Activated CD8-positive, alpha-beta memory T cell treated with anti-CD3 and anti-CD28 coated beads, Interleukin-2, amount 10 ng/mL, durations not matched to agents 7 days and 5 days (primary cell): ENCODE measurements at places on chromosomes 12 and 14. TPM values are rescaled to one million over a fixed set of nuclear protein-coding genes. Genes with fewer than 3 reads are reported as not detected.

DNA sequence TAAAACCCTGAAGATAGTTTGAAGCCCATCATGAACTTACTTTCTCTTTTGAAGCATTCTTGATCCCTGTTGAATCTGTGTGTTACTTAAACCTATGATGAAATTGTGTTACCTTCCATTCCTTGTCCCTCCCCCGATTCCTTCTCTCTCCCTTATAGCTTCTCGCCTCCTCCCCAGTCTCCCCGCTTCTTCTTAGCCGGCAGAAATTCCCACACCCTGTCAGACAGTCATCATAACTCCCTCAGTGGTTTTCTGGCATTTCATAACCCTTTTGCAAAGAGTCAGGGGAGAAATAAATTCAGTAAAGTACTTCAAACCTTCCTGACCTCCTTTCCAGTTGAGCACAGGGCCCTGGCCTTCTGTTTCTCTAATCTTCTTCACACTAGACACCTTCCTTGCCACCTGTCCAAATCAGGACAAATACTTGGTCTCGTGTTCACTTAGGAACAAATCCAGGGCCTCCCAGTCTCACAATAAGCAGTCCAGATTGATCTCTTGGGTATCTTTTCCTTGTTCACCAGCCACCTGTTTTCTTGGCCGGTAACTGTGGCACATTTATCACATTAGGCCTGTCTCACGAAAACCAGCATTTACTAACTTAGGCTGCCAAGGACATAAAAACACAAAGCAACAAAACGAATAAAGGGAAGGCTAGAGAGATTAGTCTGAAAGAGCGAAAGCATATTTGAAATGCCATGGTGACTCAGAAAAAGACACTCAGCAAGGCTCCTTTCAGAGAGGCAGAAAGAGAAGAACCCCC is 355.9 kb downstream of the TMTC2 start:
- DNase-seq: no peak

Gene PLBD1
- total RNA-seq: not detected

GRCh38 chr12:57025196-57025595 is 8.9 kb upstream of the TAC3 start:
- DNase-seq: no peak

Gene VRTN
- not detected for total RNA-seq

DNA sequence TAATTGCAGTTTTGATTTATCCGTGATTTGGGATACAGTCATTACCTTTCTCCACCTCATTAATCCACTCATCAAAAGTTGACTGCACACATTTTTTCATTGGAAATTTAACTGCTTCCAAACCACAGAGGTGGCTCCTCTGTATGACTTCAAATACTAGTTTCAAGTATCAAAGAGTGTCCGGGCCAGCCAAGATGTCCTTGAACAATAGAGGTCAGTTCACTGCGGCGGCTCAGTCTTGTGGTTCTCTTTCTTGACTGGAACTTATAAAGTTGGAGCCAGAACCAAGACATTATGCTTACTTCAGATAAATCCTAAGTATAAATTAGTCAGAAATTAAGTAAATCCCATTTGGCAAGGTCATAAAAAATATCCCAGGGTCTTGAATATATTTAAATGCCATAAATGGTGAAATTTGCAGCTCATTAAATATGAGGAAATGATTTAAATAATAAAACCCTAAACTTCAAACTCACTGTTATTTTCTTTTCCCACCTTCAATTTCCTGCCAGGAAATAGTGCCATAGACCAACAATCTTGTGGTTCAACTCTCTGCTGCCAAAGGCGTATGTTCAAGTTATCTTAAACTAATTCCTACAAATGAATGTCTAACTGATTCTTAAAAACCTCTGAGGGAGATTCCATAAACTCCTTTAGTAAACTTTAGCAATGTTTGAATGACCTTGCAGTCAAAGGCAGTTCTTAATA is 360.8 kb downstream of the AEBP2 start:
- no peak for DNase-seq

Gene BICDL1
- total RNA-seq: 62.9 TPM

DNA sequence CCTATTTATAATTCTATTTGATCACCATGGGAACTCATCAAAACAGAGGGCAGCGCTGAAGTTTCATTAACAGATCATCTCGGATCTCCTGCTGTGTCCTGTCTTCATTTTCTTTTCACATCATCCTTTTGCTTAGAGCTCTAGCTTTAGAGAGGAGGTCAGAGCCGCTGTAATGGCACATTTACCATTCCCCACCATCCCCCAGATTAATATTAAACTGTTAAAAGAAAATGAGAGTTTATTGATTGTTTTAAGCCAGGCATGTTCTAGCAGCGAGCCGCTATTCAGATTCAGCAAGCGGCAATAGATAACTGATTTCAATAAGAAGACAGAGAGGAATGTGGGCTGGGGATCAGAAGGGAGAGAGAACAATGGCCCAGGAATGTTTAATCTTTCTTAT is 308.8 kb downstream of the EGLN3 start:
- DNase-seq: no peak

DNA sequence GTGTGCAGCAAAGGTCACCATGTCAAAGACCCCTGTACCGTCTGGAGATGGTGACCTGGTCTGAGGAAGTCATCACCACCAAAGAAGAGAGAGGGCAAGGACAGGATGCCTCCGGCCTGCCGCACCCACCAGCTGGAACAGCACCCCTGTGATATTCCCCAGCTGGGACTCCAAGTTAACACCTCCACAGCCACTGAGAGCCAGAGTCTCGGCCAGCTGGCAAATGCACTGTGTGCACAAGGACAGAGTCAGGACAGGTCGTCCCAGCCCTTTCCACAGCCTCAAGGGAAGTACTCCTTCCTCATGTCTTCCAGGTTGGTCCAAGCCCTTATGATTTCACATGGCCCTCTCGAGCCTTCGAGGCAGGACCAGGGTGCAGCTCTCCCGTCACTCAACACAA is 19.3 kb upstream of the FKBP4 start:
- no peak for DNase-seq

Gene PA2G4
- total RNA-seq: 364 TPM

Gene ABCC9
- total RNA-seq: 0.07 TPM

- no peak for DNase-seq
These were observed 97.2 kb upstream of the BBS10 start for GRCh38 chr12:76445462-76445861.

Gene ASIC1
- 19.0 TPM for total RNA-seq

Gene CDK17
- total RNA-seq: 32.7 TPM

Gene UBR7
- total RNA-seq: 41.6 TPM

Gene TAS2R14
- 1.8 TPM for total RNA-seq
